ENCODE measurements at places on chromosomes 5 and 9.

- no peak for DNase-seq
Measured at GRCh38 chr5:119420169-119420568, 32.1 kb upstream of the HSD17B4 start.

- DNase-seq, result peak; percentile 25
Measured at GRCh38 chr9:136544548-136544963, 1.3 kb downstream of the NOTCH1 start.

DNA sequence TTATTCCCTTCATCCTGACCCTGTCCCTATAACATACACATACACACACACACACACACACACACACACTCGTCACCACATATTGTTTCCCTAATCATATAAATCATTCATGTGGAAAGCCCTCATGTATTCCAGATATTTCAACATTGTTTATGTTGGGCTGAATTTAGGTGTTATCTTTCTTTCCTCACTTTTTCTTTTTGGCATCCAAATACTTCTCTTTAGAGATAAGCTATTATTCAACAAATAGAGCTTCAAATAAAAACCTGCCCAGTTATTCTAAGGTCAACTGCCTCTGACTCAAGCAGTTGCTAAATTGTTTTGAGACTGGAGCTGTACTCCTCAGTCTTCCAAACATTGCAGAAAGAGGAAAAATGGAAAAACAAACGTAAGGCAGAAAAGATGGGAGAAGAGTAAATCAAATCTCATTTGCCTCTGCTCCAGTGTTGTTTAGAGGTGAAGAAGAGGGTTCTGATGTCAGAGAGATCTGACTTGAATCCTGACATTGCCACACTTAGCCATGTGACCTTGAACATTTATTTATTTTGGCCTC is 215.7 kb downstream of the GAS1 start:
- DNase-seq, result no peak

GRCh38 chr5:1330847-1331831 is 13.8 kb downstream of the CLPTM1L start:
- no peak for DNase-seq

DNA sequence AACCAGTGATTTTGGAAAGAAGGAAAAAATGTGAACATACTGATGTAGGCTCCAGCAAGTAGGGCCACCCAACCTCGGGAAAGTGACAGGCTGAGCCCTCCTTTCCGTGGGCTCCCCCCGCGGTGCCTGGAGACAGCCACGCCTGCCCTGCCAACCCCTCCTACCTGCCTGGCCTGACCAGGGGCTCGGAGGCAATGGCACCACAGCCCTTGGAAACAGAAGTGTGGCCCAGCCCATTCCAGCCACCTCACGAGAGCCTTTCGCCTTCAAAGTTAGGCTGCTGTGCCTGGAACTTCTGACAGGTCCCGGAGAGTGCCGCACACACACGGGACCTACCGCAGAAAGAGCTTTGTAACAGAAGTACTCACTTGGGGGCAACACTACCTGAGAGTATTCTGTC is 49.5 kb upstream of the LRRC14B start:
- no peak for DNase-seq

- DNase-seq, result no peak
Measured at GRCh38 chr9:68498816-68499215, 41.9 kb downstream of the TMEM252 start.

DNA sequence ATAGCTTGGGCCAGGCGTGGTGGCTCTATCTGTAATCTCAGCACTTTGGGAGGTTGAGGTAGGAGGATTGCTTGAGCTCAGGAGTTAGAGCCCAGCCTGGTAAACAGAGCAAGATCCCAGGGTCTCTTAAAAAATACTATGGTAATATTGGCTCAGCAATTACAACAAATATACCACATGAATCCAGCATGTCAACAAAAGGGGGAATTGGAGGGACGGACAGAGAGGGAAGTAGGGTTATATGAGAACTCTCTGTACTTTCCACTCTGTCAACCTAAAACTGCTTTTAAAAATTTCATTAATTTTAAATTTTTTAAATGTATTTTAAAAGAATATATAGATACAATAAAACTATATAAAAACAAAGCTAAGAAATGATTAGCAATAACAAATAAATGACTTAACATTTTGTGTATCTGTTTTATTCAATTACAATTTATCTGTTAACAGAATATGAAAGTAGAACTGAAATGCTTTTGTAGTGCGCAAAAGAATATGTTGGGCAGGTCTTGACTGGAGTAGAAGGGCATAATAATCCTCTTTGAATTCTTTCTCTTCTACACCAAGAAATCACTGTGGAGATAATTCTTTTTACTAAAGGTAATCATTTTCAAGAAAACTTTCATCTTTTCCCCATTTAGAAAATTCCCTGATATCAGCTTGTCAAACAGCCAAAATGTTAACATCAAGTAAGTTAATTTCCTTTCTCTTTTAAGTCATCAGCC is 12.9 kb upstream of the CDC42SE2 start:
- no peak for DNase-seq

DNA sequence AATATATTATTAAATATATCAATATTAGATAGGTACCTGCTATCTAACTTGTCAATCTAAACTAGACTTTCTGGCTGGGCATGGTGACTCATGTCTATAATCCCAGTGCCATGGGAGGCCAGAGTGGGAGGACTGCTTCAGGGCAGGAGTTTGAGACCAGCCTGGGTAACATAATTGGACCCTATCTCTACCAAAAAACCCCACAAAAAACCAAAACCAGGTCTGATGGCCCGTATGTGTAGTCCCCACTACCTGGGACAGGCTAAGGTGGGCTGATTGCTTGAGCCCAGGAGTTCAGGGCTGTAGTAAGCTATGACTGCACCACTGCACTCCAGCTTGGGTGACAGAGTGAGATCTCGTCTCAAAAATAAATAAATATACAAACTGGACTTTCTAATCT is 55.0 kb downstream of the PJA2 start:
- DNase-seq, result no peak

DNA sequence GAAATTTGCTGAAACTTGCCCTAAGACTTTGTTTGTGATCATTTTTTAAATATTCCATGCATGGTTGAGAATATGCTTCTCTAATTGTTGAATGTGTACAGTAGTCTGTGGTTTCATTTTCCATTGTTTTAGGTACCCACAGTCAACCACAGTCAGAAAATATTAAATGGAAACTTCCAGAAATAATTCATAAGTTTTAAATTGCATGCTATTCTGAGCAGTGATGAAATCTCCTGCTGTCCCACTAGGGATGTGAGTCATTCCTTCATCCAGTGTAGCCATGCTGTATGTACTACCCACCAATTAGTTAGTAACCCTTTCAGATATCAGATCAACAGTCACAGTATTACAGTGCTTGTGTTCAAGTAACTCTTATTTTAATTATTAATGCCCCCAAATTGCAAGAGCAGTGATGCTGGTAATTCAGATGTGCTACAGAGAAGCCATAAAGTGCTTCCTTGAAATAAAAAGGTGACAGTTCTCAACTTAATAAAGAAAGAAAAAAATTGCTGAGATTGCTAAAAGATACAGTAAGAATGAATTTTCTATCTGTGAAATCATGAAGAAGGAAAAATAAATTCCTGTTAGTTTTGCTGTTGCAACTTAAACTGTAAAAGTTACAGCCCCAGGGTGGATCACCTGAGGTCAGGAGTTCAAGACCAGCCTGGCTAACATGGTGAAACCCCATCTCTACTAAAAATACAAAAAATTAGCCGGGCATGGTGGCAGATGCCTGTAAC is 79.9 kb upstream of the FBXL17 start:
- no peak for DNase-seq

DNA sequence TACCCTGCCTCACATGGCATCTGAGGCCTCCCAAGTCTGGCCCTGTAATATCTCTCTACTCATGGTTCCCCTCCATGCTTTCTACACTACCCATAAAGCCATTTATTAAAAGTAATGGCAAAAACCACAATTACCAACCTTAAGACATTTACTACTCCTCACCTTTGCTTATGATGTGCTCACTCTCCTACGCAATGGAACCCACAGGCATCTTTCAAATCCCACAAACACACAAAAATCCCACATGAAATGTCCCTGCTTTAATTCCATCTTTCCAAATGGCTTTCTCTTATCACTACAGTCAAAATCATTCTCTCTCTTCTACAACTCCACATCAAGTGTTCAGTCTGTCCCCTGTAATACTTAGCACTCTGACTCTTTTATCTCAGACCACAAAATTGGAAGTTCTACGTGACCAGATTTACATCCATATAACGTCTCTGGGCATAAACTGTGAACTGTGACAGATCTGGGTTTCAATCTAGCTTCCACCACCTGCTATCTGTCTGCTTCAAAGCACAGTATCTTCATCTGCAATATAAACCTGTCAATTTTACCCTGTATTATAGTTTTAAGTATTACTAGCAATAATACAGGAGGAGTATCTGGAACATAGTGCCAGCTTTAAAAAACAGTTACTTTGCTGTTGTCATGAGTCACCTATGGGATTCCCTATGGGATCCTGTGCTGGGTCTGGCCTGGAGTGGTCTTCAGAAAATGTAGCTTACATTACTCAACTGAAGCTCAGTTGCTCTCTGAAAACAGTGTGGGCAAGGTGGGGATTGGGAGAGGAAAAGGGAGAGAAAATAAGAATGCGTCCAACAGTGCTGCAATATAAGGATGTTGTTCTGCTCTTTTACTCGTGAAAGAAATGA is 137.1 kb upstream of the TRIM32 start:
- DNase-seq, result no peak

DNA sequence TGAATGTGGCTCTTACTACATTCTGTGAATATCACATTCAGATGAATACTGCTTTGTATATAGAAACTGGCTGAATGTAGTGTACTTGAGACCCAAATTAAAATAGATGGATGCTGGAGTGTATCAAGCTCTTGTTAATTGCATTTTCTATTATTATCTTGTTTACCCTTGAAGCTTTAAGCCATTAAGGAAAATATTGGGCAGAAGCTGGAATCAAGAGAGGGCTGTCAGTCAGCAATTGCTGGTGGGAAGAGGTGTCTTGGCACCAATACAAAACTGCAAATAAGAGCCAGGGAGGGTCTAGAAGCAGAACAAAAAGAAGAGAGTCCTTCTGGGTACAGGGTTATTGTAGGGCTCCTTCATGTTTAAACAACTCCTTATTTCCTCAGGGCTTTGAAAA is 38.8 kb downstream of the MUSK start:
- DNase-seq, result no peak

- DNase-seq, result no peak
Measured at GRCh38 chr9:81964218-81965171, 21.2 kb downstream of the SPATA31D3 start.

DNA sequence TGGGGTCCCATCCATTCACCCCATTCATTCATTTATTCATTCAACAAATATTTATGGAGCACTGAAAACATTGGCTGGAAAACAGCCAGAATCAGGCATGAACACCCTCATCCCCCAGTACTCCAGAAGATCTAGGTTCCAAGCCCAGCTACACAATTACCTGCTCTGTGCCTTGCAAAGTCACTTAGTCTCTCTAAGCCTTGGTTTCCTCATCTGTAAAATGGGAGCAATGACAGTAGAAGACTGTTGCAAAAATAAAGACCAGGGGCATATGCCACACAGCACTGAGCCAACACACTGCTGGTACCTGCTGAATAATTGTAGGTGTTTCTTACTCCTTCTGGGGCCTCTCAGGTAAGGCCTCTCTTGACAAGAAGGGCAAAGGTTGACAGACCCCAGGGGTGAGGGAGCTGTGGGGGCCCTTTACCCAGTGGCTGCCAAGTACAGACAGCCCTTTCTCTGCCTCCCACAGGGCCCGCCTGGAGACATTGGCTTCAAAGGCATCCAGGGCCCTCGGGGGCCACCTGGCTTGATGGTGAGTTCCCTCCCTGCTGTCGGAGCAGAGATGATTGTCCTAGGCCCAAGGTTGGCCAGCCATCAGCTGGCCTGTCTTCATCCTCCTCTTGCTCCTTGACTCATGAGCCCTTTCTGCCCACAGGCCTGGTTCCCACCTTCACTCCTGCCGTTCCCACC is 22.6 kb upstream of the ORM1 start:
- no peak for DNase-seq

- DNase-seq, result no peak
Measured at GRCh38 chr5:143737062-143737461, 74.9 kb upstream of the HMHB1 start.

- no peak for DNase-seq
Measured at GRCh38 chr9:134607971-134608370, 33.6 kb upstream of the COL5A1 start.

GRCh38 chr5:41843456-41844370 is 26.5 kb downstream of the OXCT1 start:
- no peak for DNase-seq

GRCh38 chr5:14399054-14399692 is 182.4 kb upstream of the OTULINL start:
- no peak for DNase-seq

GRCh38 chr5:15929611-15930263 is 249.9 kb downstream of the MARCHF11 start:
- no peak for DNase-seq

GRCh38 chr5:38734353-38734752 is 111.5 kb upstream of the OSMR start:
- DNase-seq, result no peak

GRCh38 chr9:27162045-27162444 is 53.0 kb downstream of the TEK start:
- DNase-seq, result no peak

DNA sequence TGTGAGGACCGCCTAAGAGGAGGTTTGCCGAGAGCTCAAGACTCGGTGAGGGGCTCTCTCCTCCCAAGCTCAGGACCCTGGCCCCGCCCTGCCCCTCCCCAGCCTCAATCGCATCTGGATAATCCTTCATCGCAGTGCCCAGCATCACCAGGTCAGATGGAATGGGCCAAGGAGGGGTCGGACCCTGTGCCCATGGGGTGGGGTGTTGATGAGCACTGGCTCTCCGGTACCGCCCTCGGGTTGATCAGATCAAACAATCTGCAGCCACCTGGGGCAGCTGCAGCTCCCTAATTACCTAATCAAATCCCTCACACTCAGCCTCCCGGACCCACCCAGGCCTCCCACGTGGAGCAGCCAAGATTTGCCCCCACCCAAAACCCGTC is 24.4 kb upstream of the TDRD7 start:
- no peak for DNase-seq

GRCh38 chr5:1760656-1761452 is 38.8 kb downstream of the MRPL36 start:
- DNase-seq, result peak; percentile 2

- DNase-seq, result no peak
Measured at GRCh38 chr9:12723409-12724028, 30.3 kb downstream of the TYRP1 start.

DNA sequence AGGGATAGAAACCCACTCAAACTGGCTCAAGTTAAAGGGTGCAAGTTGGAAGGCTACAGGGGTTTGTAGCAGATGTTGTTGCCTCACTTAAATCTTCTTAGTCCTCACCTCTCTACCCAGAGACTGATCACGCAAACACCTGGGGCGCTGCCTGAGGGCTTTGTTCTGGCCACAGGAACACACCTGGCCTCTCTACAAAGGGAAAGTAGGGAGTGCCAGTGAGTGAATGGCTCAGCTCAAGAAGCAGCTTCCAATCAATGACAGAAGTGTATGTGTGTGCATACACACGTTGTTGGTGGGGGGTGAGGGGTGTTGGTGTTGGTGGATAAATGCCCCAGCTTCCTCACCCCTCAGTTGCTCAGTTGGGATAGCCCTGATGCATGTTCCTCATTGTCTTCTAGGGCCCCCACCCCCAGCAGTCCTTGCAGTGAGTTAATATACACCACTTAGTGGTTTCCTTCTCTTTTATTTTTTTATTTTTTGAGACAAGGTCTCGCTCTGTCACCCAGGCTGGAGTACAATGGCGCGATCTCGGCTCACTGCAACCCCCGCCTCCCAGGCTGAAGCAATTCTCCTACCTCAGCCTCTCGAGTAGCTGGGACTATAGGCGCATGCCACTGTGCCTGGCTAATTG is 30.6 kb upstream of the CTNNA1 start:
- DNase-seq, result no peak

- no peak for DNase-seq
Measured at GRCh38 chr9:80842389-80842788, 847.0 kb downstream of the TLE1 start.
